ENCODE measurements at places on chromosomes 7 and 10.

GRCh38 chr7:77205706-77206105 is 6.1 kb upstream of the FGL2 start:
- DNase-seq: no peak

- no peak for DNase-seq
Observed at GRCh38 chr7:34747867-34748727, 90.1 kb downstream of the NPSR1 start.

- DNase-seq: no peak
Observed at GRCh38 chr7:1358376-1359050, 100.8 kb downstream of the MICALL2 start.

DNA sequence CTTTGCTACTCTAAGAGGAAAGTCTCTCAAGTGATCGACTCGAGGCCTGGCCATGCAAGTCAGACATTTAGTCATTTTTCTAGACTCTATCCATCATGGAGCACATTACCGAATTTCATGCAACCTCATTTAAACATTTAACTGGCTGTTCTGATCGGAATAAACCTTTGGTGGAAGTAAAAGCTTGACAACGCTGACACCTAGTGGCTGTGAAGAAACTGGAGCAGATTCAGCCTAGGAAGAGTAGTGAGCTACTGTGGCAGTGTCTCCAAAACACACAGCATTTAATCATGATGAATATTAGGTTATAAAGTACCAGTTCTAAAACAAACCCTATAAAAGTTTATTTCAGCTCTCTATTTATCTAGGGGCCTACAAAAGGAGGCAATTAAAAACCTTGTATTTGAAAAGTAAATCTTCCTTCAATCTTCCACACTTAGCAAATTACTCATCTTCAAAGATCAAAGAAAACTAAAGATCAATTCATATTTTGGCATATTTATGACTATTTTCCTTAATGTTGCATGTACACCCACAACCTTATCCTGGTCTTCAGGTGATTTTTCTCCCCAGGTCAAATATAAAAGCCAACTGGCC is 175.0 kb downstream of the CTNNA3 start:
- DNase-seq: no peak

DNA sequence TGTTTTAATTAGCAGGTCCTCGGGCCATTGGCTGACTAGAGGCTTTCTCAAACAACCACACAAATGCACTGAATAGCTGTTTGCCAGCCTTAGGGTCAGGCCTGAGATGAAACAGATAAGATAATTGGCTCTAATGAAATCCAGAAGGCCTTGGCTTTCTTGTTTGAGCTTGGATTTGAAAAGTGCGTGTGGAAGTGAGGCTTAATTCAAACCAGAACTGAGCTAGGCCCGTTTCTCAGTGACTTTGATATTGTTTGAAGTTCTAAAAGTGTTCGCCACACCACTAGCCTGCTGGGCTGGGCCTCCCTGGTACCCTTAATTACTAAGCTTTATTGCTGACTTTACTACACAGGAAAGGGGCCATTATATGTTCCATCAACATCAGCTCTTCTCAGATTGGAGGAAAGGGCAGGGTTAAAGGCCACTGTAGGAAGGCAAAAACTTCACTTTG is 270.6 kb downstream of the TWIST1 start:
- no peak for DNase-seq

- no peak for DNase-seq
Observed at GRCh38 chr10:52276986-52277385, 37.1 kb upstream of the DKK1 start.
